ENCODE measurements at places on chromosomes 2 and 18.

GRCh38 chr2:105812180-105813044 is 67.7 kb downstream of the NCK2 start:
- peaks cover 46% of the 10 kb centered on the region for H3K36me3 ChIP-seq
- peaks cover 79% of the 10 kb centered on the region for H3K4me1 ChIP-seq
- H3K27me3 ChIP-seq = no peaks in the 10 kb centered on the region
- H3K4me3 ChIP-seq = no peak overlapping the region

DNA sequence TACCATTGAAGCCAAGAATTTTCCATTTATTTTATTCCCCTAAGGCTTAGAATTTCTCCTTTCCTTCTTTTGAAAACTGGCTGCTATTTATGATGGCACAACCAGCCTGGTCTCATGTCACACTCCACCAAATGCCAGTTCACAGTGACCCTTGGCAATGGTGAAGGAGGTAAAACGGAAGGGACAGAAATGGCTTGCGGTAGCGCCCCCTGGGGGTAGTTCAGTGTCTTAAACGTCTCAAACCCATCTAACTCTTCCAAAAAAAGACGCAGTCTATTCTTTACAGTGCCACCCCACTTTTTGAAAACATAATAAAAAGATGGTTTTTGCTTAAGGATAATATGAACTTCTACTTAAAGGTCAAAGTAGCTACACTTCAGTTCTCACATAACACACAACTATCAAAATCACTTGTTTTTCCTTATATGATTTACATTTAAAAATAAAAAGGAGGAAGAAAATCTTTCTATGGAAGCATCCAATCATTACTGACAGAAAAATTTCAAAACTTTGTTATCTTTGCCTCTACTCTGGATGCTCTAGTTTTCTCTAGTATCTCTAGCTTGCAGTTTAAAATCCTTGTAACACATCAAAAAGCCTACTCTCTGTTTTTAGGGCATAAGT is 28.0 kb downstream of the PNO1 start:
- peak overlapping the region; percentile 1 for H3K27ac ChIP-seq
- peaks cover 22% of the 10 kb centered on the region for H3K4me1 ChIP-seq
- peaks cover 29% of the 10 kb centered on the region for H3K36me3 ChIP-seq
- peak; percentile 75 for DNase-seq
- H3K27me3 ChIP-seq = no peaks in the 10 kb centered on the region
- no peak overlapping the region for H3K4me3 ChIP-seq

DNA sequence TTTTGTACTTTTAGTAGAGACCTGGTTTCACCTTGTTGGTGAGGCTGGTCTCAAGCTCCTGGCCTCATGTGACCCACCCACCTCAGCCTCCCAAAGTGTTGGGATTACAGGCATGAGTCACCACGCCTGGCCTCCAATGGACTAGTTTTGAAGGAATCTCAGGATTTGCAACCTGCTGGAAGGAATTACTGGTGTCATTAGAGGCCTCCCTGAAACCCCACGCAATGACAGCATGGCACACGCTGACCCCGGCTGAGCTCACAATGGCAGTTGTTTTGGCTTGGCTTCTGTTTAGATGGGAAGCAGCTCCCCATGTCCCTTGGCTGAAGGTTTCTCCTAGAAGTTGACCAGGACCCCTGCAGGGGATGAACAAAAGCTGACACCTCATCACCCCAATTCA is 23.1 kb upstream of the COPS8 start:
- DNase-seq = no peak
- H3K4me3 ChIP-seq = no peak overlapping the region
- no peaks in the 10 kb centered on the region for H3K27me3 ChIP-seq

- no peak overlapping the region for H3K4me3 ChIP-seq
- H3K27ac ChIP-seq = no peak overlapping the region
- no peaks in the 10 kb centered on the region for H3K36me3 ChIP-seq
- H3K4me1 ChIP-seq = peaks cover 9% of the 10 kb centered on the region
- no peak for DNase-seq
- H3K27me3 ChIP-seq = peaks cover 76% of the 10 kb centered on the region
These were observed 6.7 kb upstream of the SALL3 start for GRCh38 chr18:78972930-78973331.

DNA sequence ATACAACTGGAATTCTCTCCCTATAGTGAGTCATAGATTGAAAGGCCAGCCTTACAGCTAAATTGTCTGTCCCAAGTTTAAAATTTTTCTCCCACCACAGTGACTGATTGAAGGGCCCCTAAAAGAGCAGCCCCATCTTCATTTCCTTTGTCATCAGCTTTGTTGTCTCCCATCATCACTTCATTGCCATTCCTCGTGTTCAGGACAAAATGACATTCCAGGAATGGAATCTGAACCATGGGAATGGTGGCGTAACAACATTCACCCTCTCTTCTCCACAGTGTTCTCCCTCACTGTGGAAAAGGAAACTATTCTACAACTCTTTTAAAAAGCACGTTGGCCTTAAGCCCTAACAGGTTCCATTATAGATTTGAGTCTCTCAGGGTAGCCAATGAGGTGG is 52.1 kb downstream of the PSTPIP2 start:
- H3K36me3 ChIP-seq = peaks cover 12% of the 10 kb centered on the region
- H3K27ac ChIP-seq = no peak overlapping the region
- DNase-seq = no peak
- H3K4me3 ChIP-seq = no peak overlapping the region

DNA sequence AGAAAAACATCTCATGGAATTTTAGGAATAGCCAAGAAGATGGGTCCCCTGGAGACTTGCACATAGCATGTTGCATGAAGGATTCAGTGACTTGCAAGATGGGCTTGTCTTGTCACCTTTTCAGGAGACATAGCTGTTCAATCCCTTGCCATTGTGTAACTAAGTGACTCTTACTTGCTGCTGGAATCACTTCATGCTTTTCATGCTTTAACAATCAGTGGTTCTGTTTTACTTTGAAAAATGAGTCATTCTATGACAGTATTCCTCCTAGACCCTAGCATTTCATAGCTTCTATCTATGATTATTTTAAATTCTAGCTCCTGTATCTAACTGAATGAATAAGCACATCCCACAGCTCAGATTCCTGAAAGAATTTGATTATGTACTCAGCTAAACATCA is 2.8 kb downstream of the KYNU start:
- H3K4me1 ChIP-seq = no peaks in the 10 kb centered on the region
- H3K36me3 ChIP-seq = no peaks in the 10 kb centered on the region
- H3K27me3 ChIP-seq = no peaks in the 10 kb centered on the region
- no peak overlapping the region for H3K4me3 ChIP-seq

Measured in activated CD8-positive, alpha-beta T cell treated with anti-CD3 and anti-CD28 coated beads for 36 hours (primary cell).